ENCODE measurements at places on chromosomes 1 and 21. TPM values are rescaled to one million over a fixed set of nuclear protein-coding genes. Genes with fewer than 3 reads are reported as not detected.

Gene LAD1
- total RNA-seq: not detected

DNA sequence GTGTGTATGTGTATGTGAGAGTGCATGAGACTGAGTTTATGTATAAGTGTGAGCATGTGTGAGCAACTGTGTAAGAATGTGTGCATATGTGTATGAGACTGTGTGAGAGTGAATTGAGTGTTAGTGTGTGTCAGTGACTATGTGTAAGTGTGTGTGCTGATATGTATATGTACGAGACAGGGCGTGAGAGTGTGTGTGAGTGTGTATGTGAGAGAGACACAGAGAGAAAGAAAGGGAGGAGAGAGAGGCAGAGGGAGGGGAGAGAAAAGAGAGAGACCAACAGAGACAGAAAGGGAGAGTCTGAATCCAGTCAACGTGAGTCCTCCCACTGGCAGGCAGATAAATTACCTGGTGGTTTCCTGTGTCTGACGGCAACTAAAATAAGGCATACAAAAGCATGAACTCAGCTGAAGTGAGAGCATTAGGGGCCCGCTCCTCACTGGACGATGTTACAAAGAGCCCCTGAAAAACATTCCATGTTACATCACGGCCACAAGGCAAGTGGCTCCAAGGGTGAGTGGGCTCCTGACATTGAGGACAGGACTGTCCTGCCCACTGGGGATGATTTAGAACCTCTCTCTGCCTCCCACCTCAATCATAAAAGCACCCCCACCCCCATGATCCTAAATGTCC is 66.6 kb upstream of the TIAM1 start:
- H3K27ac ChIP-seq: no peak overlapping the region
- H3K4me3 ChIP-seq: no peak overlapping the region

DNA sequence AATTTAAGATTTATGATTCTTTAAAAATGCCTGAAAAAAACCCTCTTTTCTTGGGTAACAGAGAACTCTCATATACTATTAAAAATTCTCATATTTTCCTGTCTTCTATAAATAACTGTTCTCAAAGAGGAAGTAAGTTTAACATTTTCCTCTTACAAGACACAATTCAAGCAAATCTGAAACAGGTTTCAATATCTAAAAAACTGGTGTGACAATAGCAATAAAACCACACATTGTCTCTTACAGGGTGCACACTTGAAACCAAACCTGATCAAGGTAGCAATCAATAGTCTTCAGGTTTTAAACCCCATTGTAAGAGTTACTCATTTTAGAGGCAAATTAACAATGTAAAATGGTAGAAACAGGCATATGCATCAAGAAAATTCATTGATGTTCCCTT is 28.0 kb downstream of the FUBP1 start:
- H3K27ac ChIP-seq: no peak overlapping the region
- no peaks in the 10 kb centered on the region for H3K27me3 ChIP-seq
- peaks cover 12% of the 10 kb centered on the region for H3K4me1 ChIP-seq

Gene TXNDC12
- total RNA-seq: 59.3 TPM

Gene ACTA1
- total RNA-seq: not detected

Gene LRRN2
- not detected for total RNA-seq

DNA sequence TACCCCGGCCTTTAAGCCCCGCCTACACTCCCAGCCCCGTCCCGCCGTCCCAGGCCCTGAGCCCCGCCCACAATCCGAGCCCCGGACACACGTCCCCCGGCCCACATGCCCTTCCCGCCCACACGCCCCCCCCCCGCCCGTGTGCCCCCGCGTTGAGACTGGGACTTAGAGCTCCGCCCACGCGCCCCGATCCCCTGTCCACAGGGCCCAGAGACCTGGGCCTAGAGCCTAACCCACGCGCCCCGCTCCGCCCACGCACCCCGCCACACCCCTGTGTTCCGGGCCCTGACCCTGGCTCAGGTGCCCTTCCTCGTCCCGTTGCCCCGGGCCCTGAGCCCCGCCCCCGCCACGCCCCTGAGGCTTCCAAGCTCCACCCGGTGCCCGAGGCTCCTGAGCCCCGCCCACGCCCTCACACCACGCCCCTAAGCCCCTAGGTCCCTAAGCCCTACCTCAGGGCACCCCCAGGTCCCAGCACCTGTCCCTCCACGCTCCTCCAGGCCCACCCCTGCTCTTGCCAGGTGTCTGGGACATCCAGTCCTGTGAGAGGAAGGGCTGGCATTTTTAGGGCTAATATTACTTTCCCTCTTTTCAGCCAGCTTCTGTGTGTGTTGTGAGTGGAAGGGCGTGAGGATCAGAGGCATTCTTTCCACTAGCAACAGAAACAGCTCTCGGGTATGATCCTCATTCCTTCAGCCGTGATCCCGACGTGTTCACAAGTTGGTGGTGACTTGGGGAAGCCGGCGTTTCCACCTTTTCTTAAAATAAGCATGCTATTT is 552 bp upstream of the GPR157 start:
- H3K36me3 ChIP-seq: no peaks in the 10 kb centered on the region
- peak; percentile 80 for DNase-seq
- no peaks in the 10 kb centered on the region for H3K27me3 ChIP-seq

Gene CCDC27
- total RNA-seq: not detected

DNA sequence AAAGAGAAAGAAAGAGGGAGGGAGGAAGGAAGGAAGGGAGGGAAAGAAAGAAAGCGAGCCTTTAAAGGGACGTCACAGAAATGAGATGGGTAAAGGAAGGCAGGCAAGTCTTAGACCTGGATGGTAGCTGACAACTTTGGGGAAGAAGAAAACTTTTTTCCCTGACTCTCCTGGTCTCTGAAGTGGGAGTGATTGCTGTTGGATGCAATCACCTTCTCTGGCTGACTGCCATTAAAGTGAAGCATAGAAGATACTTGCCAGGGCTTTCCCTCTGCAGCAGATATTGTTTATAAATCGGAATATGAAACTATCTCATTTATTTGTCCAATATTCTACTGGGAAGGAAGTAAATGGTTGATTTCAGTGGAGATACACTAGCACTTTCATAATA is 27.0 kb downstream of the VCAM1 start:
- no peaks in the 10 kb centered on the region for H3K27me3 ChIP-seq
- no peaks in the 10 kb centered on the region for H3K4me1 ChIP-seq
- H3K4me3 ChIP-seq: no peak overlapping the region
- no peaks in the 10 kb centered on the region for H3K36me3 ChIP-seq

DNA sequence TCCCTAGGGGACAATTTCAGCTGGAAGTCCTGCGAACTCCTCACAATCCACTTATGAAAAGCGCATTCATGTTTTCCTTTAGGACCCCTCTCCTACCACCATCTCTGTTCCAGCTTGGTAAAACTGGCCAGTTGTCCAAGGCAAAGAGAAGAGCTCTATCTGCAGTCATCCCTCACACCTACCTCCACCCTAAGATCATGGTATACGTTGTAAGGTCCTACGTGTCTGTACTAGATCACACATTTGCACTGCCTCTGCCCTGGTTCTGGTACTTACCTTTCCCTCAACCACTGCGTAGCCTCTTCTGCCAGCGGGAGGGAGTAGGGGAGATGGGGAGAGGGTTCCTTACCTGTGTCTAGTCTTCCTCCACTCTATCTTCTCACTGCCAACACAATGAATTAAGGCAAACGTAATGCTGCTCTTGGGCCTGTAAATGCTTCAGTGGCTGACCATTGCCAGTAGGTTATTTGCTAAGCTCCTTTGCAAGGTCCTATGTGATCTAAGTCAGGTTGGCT is 739 bp upstream of the NUP133 start:
- H3K27ac ChIP-seq: peak overlapping the region; percentile 92
- H3K4me3 ChIP-seq: peak overlapping the region; percentile 81
- peaks cover 12% of the 10 kb centered on the region for H3K4me1 ChIP-seq
- no peaks in the 10 kb centered on the region for H3K36me3 ChIP-seq
- no peak for DNase-seq

GRCh38 chr1:196180847-196181593 is 427.2 kb downstream of the KCNT2 start:
- no peaks in the 10 kb centered on the region for H3K27me3 ChIP-seq
- DNase-seq: peak; percentile 93
- H3K36me3 ChIP-seq: no peaks in the 10 kb centered on the region
- H3K4me3 ChIP-seq: no peak overlapping the region
- peaks cover 19% of the 10 kb centered on the region for H3K4me1 ChIP-seq

GRCh38 chr1:2894381-2895041 is 93.0 kb upstream of the TTC34 start:
- no peaks in the 10 kb centered on the region for H3K4me1 ChIP-seq
- no peaks in the 10 kb centered on the region for H3K27me3 ChIP-seq
- H3K27ac ChIP-seq: no peak overlapping the region
- DNase-seq: no peak

Gene GLUL
- total RNA-seq: 160 TPM

Gene MAEL
- not detected for total RNA-seq

Gene SH2D5
- 1.4 TPM for total RNA-seq

Gene NBPF4
- total RNA-seq: not detected

- H3K36me3 ChIP-seq: no peaks in the 10 kb centered on the region
- no peaks in the 10 kb centered on the region for H3K27me3 ChIP-seq
Measured at GRCh38 chr1:186512698-186513457, 52.0 kb upstream of the PDC start.

DNA sequence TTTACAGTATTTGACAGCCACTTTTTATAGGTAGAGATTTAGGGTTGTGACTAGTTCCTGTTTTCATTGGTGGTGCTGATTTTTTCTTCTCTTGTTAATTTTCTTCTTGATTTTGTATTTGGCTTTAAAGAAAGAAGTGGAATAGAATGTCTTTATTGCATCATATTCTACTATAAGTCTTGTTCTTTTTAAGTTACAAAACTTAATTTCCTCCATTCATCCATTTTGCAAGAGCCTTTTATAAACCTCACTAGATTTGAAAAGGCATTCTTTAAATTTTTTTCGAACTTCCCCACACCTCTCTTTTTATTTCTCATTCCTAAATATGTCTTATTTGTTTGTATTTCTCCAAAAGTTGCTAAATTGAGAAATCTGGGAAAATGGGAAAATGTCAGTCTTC is 1368.6 kb upstream of the ADGRL4 start:
- H3K4me1 ChIP-seq: no peaks in the 10 kb centered on the region
- H3K27me3 ChIP-seq: no peaks in the 10 kb centered on the region
- H3K4me3 ChIP-seq: no peak overlapping the region
- DNase-seq: no peak

Gene ANKRD65
- 0.51 TPM for total RNA-seq

- H3K27ac ChIP-seq: no peak overlapping the region
- H3K4me1 ChIP-seq: peaks cover 42% of the 10 kb centered on the region
- H3K36me3 ChIP-seq: no peaks in the 10 kb centered on the region
- H3K4me3 ChIP-seq: no peak overlapping the region
- no peaks in the 10 kb centered on the region for H3K27me3 ChIP-seq
Measured at GRCh38 chr1:7302126-7302525, 469.0 kb upstream of the VAMP3 start.

GRCh38 chr1:48422009-48422408 is 50.0 kb downstream of the SPATA6 start:
- no peaks in the 10 kb centered on the region for H3K4me1 ChIP-seq
- H3K27ac ChIP-seq: no peak overlapping the region
- no peak overlapping the region for H3K4me3 ChIP-seq
- H3K27me3 ChIP-seq: no peaks in the 10 kb centered on the region
- DNase-seq: no peak

DNA sequence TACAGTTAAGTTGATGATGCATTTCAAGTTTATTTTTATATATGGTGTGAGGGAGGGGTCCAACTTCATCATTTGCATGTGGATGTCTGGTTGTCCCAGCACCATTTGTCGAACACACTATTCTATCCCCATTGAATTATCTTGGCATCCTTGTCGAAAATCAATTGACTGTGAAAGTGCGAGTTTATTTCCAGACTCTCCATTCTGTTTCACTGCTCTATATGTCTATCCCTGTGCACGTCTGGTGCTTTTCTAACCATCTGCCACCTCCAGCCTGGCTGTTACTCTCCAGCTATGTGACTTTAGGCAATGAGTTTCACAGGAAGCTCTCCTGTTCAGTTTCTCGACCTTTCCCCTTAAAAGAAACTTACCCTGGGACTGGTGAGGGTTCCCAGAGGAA is 137.1 kb upstream of the KLHDC7A start:
- no peaks in the 10 kb centered on the region for H3K4me1 ChIP-seq
- H3K27me3 ChIP-seq: no peaks in the 10 kb centered on the region
- no peaks in the 10 kb centered on the region for H3K36me3 ChIP-seq
- DNase-seq: no peak
- H3K27ac ChIP-seq: no peak overlapping the region

DNA sequence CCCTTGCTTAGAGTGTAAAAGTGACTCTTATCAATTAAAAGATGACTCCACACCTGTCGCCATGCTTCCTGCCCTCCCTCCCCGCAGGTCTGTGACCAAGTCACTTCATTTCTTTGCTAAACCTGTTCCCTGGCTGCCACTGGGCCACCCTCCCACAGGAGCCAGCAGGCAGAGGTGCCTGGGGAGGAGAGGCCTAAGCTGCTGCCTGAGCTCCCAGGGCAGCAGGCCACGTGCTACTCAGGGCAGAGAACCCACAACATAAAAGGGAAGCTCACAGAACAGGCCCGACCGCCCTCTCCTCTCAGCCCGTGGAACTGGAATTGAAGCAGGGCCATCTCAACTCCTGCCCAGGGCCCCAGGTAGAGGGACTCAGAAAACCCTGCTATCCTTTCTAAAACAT is 4.9 kb downstream of the C1orf198 start:
- H3K36me3 ChIP-seq: no peaks in the 10 kb centered on the region
- H3K27ac ChIP-seq: no peak overlapping the region
- H3K27me3 ChIP-seq: no peaks in the 10 kb centered on the region
- DNase-seq: no peak
- peaks cover 42% of the 10 kb centered on the region for H3K4me1 ChIP-seq

GRCh38 chr1:156926175-156926574 is 5.7 kb downstream of the LRRC71 start:
- DNase-seq: peak; percentile 56
- no peak overlapping the region for H3K4me3 ChIP-seq
- H3K4me1 ChIP-seq: no peaks in the 10 kb centered on the region
- peaks cover 32% of the 10 kb centered on the region for H3K27me3 ChIP-seq

DNA sequence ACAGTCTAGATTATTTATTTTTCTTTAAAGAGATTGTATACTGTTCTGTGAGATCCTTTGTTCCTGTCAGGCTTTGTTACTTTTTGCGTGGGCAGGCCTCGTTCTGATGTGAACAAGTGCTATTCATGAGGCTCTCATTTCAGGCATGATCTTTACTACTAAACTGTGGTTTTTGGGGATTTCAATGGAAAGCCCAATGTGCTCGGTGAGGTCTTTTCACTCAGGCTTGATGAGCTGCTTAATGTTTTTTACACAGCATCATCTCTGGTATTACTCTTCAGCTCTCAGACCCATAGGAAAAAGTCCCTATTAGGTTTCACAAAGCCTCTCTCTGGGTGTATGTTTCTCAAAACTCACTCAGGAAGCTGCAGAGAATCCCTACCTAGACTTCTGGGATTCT is 419.4 kb downstream of the GPATCH2 start:
- H3K27me3 ChIP-seq: no peaks in the 10 kb centered on the region
- H3K27ac ChIP-seq: no peak overlapping the region
- no peaks in the 10 kb centered on the region for H3K36me3 ChIP-seq
- no peaks in the 10 kb centered on the region for H3K4me1 ChIP-seq
